AG08395 (cell line): ENCODE measurements at places on chromosomes 5 and 9.

DNA sequence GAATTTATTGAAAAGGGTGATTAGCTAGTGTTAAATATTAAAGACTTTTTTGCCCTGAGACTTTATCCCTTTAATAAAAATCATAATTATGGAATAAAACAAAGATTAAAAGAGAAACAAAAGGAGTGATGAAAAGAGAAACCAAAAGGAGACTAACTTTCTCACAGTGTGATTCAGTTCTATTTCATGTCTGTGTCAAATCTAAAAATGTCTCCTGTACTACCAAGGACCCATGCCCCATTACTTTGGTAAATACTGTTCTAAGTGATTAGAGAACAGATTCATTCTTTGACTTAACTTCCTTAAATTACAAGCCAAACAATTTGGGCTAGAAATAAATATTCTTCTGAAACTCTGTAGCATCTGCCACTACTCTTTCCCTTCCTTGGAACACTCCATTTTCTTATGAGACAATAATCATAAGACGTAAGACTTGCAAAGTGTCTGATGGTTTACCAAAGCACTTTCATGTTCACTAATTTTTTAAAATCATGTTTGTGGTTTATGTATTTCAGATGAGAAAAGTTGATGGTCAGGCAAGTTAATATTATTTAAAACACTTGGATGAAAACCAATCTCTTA, 319.0 kb downstream of the EBF1 start:
- no peak for DNase-seq

GRCh38 chr9:120770931-120771330, 22.3 kb downstream of the FBXW2 start:
- DNase-seq: no peak

DNA sequence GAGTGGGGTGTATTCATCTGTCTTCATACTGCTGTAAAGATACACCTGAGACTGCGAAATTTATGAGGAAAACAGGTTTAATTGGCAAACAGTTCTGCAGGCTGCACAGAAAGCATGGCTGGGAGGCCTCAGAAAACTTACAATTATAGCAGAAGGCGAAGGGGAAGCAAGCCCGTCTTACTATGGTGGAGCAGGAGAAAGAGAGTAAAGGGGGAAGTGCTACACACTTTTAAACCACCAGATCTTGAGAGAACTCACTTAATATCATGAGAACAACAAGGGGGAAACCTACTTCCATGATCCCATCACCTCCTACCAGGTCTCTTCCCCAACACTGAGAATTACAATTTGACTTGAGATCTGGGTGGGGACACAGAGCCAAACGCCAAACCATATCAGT, 12.5 kb upstream of the NREP start:
- no peak for DNase-seq

GRCh38 chr9:134063088-134063570, 4.7 kb downstream of the BRD3 start:
- DNase-seq: no peak

GRCh38 chr5:61589946-61590345, 257.9 kb downstream of the ZSWIM6 start:
- DNase-seq: no peak

- DNase-seq: no peak
Observed at GRCh38 chr5:14779975-14780374, 91.6 kb downstream of the ANKH start.

GRCh38 chr5:161676103-161676502, 9.4 kb upstream of the GABRA6 start:
- DNase-seq: peak; percentile 2

- DNase-seq: no peak
Observed at GRCh38 chr5:151067632-151068432, 13.0 kb downstream of the TNIP1 start.

DNA sequence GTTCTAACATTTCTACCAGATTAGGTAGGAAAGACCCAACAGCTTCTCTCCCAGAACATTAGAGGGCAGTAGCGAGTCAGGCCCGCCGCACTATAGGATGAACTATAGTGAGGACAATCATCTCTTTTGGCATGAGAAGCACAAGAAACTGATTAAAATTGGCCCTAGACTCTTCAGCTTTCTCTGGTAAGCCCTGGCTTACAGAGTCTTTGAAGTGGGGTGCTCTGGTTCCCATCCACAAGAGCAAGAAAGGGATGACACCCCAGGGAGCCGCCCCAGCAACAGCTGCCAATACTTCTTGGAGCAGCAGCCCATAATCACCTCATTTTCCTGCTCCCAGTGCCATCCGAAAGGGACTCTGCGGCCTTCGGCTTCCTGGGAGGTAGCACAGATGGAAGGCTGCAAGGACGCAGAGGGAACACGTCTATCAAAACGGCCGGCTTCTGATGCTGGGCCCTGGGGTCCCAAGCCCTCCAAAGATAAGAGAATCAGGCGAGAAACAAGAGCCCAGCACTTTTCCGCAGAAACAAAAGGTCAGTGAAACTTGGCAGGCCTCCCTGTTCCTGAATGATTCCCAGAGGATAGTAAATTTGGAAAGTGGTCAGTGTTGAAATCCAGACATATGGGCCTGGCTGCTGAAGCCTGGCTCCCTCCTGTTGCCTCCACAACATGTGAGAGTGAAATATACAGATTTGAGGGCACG, 69.3 kb downstream of the HSD17B3 start:
- peak; percentile 80 for DNase-seq

GRCh38 chr5:125149527-125149926, 403.1 kb upstream of the ZNF608 start:
- no peak for DNase-seq

DNA sequence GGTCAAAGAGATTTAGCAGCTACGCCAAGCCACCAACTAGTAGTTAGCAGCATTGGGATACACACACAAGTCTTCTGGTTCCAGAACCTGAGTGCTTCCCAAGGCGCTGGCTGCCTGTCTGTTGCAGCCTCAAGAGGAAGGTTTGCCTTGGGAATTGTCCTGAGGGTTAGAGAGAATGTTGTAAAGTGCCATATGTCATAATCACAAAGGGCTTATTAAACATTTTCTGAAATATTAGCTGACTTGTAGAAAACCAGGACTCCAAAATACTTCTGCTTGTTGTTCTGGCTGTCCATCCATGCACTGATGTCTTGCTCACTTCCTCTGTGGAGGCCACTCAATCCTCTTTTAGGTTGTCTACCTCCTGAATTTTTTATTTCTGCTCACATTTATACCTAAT, 46.3 kb downstream of the SLC36A1 start:
- no peak for DNase-seq

DNA sequence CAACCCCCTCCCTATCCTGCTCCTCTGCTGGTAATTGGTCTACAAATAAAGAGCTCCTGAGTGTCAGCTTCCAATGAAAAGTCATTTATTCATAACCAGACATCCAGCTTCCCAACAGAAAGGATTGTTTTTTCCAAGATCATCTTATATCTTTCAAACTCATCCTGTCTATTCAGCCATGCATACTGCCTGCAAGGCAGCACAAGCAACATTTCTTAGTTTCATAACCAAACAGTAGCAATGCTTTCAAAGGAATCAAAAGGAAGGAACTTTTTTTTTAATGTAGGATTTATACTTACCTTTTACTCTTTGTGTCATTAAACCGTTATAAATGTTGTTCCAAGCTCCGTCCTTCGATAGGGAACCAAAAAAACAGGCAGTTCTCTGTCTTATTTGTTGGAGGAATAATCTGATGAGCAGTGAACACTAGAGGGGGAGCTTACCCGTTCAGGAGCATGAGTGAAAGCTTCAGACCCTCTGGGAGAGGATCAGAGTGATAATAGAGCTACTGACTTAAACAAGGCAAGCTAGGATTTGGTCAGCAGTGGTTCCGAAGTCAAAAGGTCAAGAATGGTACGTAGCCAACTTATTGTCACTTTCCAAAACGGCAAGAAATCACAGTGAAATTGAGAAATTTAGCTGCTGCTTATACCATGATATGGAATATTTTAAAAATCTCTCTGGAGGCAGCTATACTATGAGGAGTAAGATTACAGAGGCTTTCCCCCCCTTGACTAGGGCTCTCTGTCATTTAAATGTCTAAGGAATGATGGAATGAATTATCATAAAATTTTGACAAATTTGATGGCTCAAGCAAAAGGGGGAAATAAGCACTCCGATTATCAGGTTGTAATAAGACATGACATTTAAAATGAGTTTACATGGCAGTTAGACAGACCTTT, 892.9 kb downstream of the NR2F1-AS1 start:
- peak; percentile 35 for DNase-seq

GRCh38 chr9:99569840-99570239, 251.8 kb upstream of the NR4A3 start:
- no peak for DNase-seq

GRCh38 chr5:12204761-12205160, 300.5 kb upstream of the CTNND2 start:
- no peak for DNase-seq

GRCh38 chr5:179422213-179422855, 77.1 kb upstream of the ADAMTS2 start:
- DNase-seq: no peak

- DNase-seq: no peak
Observed at GRCh38 chr5:43232943-43233833, 41.2 kb downstream of the NIM1K start.

DNA sequence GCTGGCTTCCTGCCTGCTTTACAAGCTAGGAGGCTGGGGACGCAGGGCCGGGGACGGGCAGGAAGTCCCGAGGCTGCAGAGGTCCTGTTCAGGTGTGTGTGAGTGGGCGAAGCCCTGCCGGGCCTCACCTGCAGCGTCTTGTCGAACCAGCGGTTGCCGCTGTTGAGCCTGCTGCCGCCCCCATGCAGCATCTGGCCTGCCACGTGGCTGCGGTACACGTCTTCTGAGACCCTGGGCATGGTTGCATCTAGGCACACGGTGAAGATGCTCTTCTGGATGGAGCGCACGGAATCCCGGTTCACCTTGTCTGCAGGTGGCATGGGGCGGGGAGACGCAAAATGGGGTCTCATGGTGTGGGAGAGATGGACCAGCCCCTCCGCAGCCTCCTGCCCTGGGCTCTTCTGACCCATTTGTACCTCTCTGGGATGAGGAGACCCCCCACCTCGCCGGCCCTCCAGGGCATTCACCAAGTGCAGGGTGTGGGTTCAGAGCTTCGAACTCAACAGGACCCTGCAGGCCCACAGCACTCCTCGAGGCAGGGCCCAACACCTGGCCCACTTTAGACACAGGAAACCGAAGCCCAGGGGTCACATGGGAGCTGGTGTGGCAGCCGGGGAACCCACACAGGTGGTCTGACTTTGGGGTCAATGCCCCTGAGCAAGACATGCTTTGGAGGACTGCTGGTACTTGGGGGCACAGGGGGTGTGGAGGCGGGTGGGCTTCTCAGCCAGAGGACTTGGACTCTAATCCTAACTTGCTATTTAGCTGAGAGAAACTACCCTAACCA, 10.0 kb downstream of the CRAT start:
- DNase-seq: no peak

GRCh38 chr5:56475689-56476486, 242.8 kb upstream of the ANKRD55 start:
- no peak for DNase-seq

GRCh38 chr9:133632806-133633680, 3.1 kb upstream of the DBH start:
- no peak for DNase-seq

DNA sequence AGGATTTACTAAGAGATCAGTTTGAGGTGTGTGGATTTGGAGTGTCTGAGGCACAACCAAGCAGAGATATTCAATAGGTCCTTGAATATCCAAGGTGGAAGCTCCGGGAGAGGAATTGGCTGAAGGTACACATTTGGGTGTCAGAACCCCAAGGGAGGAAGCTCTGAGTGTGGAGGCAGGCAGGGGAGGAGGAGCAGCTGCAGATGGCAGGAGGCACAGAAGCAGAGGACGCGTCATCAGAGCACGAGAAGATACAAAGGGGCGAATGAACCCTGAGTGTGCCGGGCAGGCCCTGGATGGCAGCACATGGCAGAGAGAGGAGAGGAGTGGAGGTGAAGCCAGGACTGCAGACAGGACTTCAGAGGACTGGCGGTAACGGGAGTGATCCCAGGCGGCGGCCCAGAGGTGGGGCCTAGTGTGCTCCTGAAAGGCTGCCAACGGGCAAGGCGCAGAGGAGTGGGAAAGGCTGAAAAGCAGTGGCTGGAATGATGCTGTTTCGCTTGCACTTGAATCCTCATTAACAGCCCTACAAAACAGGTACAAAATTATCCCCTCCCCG, 179.8 kb downstream of the FANCC start:
- DNase-seq: no peak

DNA sequence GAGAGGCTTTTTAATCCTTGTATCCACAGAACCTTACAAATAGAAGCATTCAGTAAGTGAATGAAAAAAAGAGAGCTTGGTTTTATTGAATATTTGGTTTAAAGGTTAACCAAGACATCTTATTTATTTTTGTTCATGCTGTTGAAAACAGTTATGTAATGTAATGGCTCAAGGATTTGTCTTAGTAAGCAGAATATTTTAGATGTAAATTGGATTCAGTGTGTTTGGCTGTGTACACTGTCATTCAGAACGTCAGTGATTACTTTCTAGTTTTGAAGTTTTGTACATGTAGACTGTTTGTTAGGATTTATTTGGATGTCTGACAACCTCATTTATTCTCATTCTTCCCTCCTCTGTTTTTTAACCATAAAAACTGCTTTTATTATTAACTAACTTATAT, 31.3 kb downstream of the KCNN2 start:
- no peak for DNase-seq

GRCh38 chr5:169079697-169080096, 221.2 kb downstream of the SLIT3 start:
- no peak for DNase-seq

- DNase-seq: peak; percentile 56
Observed at GRCh38 chr9:34578241-34579103, 11.1 kb downstream of the CNTFR start.

GRCh38 chr9:93488244-93488643, 34.9 kb upstream of the FAM120AOS start:
- DNase-seq: no peak

DNA sequence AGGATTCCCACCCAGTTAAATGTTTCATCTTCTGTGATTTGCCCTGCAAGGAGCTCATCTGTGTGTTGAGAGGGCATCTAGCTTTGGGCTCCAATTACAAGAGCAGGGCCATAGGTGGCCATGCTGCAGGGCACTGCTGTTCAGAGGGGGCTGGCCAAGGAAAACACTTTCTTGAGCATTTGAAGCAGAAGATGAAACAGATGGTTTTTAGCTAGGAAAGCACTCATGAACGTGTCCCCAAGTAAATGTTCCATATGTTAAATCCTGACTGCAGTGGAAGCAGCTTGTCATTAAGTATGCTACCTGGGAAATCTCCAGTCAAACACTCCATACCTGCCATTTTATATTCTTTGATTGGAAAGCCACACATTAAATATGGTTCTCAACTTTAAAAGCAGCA, 176.6 kb downstream of the FBXL7 start:
- DNase-seq: no peak

DNA sequence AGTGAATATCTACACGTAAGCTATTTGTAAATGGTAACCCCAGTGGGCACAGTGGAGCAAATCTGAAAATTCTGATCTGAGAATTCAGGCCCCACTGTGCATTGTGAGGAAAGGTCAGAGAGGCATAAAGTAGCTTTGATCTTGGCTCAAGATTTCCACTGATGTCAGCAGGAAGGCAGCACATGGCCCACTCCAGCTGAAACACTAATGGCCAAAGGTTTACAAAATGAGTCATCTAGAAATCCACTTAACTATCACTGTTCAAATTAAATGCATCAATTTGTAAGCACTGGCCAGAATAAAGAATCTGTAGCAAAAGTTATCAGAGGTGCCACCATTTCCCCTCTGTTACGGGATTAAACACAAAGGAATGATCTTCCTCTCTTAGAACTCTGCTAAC, 191.6 kb downstream of the C9orf152 start:
- DNase-seq: peak; percentile 57
